ENCODE measurements at places on chromosomes 6 and 20.

DNA sequence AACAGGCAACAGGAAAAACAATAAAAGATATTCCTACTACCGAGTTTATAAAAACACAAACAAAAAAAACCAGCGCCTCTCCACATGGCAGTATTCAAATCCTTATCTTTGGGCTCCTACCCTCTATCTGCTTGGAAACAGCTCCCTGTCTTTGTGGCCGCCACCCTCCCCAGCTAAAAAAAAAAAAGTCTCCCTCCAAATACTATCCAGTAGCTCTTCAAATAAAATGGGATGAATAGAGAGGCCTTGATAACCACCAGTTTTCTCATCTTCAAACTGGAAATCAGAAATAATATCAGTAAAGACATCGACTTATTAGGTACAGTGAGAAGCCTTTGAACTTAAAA is 96.2 kb downstream of the PSMG4 start:
- DNase-seq, result no peak

GRCh38 chr20:39946053-39946810 is 742.8 kb downstream of the MAFB start:
- no peak for DNase-seq

DNA sequence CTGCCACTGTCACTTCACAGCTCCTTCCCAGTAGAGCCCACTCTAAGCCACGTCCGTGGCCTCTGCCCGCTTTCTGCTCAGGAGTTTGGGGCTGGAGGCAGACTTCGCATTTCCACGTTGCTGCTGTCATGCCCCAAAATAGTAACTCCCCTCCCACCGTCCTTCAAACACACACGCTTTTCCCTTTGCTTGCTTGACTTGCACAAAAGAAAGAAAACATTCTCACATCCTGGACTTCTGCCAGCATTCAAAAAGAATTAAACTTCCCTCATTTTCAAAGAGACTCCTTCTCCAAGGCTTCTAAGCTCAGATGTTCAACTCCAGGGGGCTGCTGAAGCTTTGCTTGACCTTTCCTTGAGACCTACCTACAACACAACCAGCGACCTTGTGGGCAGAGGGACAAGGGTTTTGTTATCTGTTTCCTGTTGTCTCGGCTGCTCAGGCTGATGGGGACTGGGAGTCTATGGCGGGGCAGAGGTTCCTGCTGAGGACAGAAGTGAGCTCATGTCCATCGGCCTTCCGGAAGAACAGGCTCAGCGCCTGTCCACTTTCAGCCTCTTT is 263.8 kb upstream of the FOXQ1 start:
- no peak for DNase-seq

DNA sequence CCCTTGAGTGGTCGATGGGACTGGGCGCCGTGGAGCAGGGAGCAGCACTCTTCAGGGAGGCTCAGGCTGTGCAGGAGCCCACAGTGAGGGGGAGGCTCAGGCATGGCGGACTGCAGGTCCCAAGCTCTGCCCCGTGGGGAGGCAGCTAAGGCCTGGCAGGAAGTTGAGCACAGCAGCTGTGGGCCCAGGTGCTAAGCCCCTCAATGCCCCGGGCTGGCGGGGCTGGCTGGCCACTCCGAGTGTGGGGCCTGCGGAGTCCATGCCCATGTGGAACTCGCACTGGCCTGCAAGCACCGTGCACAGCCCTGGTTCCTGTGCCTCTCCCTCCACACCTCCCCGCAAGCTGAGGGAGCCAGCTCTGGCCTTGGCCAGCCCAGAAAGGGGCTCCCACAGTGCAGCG is 948.4 kb upstream of the EYS start:
- peak; percentile 56 for DNase-seq

DNA sequence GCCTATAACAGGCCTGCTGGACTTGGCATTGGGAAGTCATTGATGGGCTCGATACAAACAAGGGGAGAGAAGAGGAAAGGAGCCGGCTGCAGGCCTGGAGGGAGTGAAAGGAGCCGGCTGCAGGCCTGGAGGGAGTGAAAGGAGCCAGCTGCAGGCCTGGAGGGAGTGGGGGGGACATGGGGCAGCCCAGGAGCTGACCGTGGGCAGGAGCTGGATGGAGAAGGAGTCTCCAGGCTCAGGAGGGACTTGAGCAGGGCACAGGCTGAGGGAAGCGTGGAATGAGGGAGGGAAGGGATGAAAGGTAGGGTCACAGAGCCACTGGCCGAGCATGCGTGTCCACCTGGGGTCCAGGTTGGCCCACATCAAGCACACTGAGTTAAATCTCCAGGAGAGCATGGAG is 32.0 kb downstream of the RPP40 start:
- no peak for DNase-seq

DNA sequence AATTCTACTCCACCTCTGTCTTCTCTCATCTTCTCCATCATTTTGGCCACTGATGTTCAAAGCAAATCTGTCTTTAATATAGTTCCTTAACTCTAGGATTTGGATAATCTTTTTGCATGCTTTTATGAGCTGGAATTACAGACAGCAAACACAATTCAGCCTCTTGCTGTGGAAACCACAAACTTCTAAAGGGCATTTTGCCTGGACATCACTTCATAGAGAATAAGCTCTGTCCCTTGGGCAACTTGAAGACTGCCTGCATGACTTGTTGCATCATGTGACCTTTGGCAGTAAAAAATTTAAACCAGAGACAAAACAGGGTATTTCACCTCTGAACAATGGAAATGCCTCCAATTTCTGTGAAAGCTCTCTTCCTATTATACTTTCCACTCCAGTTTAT is 74.1 kb upstream of the HDDC2 start:
- DNase-seq, result no peak

- no peak for DNase-seq
Observed at GRCh38 chr20:51265361-51265760, 242.5 kb upstream of the KCNG1 start.

Data from posterior cingulate gyrus (tissue), 11 donors.